ENCODE measurements at places on chromosomes 16 and 17.

DNA sequence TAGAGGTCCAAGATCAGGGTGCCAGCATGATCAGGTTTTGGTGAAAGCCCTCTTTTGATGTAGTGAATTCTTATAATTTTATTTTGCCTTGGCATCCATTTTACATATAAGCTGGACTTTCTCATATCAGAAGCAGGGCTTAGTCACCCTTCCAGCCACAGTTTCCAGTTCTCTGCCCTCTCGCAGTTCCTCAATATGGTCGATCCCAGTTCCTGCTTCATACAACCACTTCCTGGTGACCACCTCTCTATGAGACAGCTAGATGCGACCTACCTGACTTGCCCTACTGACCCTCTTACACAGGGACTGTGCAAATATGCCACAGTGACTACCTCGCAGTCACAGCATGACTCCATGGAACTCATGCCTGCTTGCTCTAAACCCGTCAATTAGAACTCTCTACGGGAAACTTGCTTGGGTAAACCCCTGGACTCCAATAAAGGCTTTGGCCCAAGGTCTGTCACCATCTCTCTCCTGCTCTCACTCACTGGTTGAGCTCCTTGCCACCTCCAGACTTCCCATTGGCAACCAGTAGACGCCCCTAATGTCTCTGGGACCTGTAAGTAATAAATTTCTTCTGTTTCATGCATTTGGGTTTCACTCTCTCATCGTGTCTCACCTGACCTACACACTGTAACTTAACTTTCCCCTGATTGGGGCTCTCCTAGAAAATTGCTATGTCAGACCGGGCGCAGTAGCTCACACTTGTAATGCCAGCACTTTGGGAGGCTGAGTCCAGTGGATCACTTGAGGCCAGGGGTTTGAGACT, 21.4 kb downstream of the CD300LG start:
- peak; percentile 82 for DNase-seq

GRCh38 chr17:39014795-39015545, 47.8 kb upstream of the FBXO47 start:
- DNase-seq = peak; percentile 64

DNA sequence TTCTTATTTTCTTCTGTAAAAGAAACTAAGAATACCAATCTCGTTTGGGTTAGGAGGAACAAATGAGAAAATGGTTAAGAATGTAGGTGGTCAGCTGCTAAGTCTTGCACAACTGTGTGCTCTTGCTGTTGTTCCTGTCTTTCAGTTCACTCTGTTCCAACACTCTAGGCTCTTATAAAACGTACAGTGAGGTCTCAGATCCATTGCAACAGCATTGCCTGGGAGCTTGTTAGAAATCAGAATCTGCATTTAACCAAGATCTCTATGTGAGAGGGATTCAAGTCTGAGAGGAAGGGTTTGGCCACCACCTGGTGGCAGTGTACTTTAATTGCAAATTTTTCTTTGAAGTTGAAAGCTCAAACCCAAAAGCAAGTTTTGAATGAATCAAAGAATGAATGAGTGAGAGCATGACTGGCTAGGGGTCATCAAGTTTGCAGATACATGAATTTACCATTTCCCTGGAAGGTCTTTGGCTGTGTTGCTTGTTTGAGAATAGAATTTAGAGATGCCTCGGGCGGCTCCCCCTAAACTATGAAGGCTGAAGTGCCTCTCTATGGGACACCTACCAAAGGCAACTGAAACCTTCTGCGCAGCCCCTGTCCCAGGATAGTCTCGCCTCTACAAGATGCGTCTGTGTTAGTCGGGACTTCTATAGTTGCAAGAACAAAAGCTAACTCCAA, 2.5 kb downstream of the ALOX15B start:
- peak; percentile 81 for DNase-seq

- DNase-seq = no peak
These were observed 189.4 kb downstream of the CCT6B start for GRCh38 chr17:34771891-34772290.

GRCh38 chr16:85974428-85975375, 75.7 kb downstream of the IRF8 start:
- no peak for DNase-seq

- DNase-seq = no peak
These were observed 38.9 kb downstream of the UBE2G1 start for GRCh38 chr17:4327606-4328005.

DNA sequence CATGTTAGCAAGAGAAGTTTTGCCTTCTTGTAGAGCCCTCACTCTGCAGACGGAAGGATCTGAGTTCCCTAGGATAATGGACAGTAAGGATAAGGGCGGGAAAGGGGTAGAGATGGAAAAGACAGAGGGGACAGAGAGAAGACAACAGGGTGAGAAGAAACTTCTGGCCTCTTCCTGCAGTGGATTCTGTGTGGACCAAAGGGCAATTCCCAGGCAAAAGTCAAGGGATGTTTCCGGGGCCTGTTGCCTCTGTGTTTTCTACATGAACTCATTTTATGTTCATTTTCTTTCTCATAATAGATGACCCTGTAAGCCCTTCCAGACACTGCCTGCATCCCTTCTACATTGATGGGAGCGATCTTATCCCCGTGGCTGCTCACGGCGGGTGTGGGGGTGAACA, 647 bp upstream of the TMEM238L start:
- no peak for DNase-seq

DNA sequence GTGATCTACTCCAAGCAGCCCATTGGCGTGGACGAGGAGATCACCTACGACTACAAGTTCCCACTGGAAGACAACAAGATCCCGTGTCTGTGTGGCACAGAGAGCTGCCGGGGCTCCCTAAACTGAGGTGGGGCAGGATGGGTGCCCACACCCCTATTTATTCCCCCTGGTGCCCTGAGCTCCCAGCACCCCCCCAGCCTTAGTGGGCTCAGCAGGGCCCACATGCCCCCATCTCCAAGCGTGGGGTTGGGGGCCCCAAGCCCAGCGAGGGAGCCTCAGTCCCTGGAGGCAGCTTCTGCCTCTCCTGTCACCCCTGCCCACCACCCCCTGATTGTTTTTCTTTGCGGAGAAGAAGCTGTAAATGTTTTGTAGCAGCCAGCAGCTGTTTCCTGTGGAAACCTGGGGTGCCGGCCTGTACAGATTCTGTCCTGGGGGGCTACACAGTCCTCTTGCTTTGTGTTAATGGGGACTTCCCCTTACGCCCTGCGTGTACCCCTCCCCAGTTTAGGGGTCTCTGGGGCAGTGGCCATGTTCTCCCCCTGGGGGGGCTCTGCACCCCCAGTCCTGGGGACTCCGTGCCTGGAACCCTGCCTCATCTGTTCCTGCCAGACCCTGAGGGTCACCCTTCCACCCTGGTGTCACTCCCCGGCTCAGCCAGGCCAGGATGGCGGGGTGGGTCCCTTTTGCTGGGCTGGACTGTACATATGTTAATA, 953 bp upstream of the HSD3B7 start:
- no peak for DNase-seq

DNA sequence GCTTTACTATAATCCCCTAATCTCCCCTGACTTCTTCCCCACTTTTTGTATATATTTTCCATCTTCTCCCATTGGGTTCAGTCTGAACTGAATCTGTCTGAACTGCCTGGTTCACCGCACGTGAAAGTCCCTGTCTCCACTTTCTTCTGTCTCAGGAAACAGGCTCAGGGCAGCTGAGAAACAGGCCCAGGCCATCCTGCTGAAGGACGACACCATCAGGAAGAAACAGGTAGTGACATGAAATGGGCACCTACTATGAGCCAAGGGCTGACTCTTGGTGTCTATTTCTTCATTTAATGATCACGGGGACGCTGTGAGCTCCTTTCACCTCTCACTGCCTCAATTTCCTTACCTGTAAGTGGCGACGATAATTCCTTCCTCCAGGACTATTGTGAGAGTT, 90.5 kb upstream of the HSBP1 start:
- no peak for DNase-seq

GRCh38 chr16:73058616-73059409, 10.9 kb upstream of the ZFHX3 start:
- DNase-seq = no peak

Data from CD14-positive monocyte (primary cell).